NCI-H524 (cell line): ENCODE measurements at places on chromosomes 2 and 18.

DNA sequence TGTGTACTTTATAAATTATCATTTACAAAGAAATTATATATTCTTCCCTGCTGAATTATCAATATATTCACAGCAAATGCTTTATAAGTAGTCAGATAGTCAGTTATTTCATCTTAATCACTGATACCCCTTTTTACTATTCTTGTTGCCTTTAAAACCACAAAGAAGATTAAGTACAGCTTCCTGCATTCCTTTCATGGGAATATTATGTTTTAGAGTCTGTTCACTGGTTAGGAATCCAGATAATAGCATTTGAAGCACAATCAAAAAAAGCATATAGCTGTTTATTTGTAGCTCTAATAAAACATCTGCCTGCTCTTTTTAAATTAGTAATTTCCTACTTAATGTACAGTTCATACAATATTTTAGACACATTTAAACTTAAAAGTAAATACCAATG, 508.9 kb downstream of the FBXO15 start:
- DNase-seq = no peak

DNA sequence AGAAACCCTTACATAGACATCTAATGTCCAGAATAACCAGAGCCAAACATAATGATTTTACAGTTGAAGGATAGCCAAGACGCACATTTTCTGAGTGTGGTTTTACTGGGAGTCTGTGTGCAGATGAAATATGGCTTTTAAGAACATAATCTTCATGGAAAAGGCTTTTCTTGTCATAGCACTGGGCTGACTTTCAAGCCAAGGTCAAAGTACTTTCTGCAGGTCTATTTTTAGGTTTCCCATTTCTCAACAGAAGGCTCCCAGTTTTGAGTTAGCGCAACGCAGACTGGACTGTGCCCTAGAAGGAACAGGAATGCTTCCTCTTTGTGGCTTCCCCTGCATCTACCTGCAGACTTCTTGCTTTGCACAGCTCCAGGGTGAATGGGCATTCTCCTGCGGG, 92.3 kb upstream of the UPP2 start:
- DNase-seq = no peak

- DNase-seq = no peak
Measured at GRCh38 chr2:34408100-34408499, 809.0 kb upstream of the FAM98A start.

- no peak for DNase-seq
Measured at GRCh38 chr2:109226128-109226527, 97.1 kb downstream of the SH3RF3 start.

DNA sequence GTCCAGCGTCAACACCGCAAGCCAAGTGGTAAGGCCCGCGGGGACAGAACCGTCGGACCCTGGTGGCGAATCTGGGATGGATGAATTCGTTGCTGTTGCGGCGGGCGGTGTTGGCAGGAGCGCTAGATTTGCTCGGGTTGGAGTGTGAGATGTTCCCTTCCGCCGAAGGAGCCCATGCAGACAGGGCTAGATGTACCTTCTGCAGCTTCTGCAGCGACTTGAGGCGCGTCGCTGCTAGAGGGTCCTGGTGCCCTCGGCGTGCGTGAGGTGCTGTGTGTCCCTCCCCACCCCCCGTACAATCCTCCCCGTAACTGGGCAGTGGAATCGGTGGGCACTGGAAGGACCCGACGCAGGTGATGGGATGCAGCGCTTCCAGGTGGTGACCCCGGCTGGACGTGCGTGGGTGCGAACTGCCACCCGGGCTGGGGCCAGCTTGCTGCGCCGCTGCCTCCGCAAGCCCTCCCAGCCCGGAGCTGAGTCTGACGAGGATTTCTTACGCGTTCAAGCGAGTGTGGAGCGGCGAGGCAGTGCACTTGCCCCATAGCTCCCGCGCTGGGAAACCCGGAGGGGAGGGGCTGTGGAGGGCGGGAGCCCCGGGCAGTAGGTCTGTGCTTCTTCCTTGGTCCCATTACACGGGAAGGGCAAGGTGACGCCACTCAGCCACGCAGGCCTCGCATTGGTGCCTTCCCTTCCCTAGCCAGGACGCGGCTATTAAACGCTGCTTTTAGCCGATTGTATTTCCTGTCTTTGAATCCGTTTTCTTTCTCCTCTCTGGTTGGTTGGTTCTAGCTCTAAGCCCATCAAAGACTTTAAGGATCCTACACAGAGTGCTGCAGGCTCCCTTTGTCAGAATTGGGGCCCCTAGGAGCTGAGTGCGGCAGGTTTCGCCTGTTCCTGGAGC, 34.2 kb downstream of the CHRNA1 start:
- DNase-seq = peak; percentile 45

- no peak for DNase-seq
Measured at GRCh38 chr2:54770676-54771075, 47.2 kb downstream of the EML6 start.

GRCh38 chr18:23671564-23671963, 8.9 kb upstream of the ANKRD29 start:
- no peak for DNase-seq

DNA sequence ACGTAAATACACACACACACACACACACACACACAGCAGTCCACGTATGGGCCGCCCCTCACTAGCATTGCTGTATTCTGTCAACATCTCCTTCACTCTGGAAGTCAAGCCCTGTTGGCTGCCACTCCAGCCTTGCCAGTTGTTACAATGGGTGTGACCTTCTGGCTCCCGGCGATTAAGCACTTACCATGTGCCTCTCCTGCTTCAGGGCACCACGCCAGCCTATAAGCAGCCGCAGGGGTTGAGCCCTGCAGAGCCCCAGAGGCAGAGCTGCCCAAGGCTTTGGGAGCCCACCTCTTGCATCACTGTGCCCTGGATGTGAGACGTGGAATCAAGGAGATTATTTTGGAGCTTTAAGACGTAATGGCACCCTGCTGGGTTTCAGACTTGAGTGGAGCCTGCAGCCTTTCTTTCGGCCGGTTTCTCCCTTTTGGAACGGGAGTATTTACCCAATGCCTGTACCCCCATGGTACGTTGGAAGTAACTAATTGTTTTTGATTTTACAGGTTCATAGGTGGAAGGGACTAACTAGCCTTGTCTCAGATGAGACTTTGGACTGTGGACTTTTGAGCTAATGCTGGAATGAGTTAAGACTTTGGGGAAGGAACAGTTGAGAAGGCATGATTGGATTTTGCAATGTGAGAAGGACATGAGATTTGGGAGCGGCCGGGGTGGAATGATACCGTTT, 54.5 kb upstream of the ROCK2 start:
- peak; percentile 98 for DNase-seq

GRCh38 chr2:120379916-120380893, 34.3 kb downstream of the INHBB start:
- no peak for DNase-seq

- DNase-seq = no peak
Measured at GRCh38 chr2:229453230-229453629, 182.1 kb upstream of the PID1 start.

- peak; percentile 97 for DNase-seq
Measured at GRCh38 chr18:34224423-34225217, at the start of gene NOL4. Gene NOL4 (minus strand): TSS chr18:34224913. CDS start chr18:34223253, 1,660 bp downstream.

DNA sequence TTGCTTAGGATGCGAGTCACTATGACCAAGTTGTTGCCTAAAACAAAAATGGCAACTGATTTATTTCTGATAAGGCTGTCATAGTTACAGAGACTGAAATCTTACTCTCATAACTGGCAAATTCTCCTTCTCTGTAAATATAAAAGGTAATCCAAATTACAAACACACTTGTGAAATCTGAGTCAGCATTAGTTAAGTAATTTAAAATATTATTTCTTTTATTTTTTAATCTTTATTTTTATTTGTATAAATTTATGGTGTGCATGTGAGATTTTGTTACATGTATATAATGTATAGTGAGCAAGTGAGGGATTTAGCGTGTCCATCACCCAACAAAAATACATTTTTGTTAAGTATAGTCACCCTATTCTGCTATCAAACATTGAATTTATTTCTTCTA, 1342.8 kb upstream of the TMEFF2 start:
- no peak for DNase-seq

DNA sequence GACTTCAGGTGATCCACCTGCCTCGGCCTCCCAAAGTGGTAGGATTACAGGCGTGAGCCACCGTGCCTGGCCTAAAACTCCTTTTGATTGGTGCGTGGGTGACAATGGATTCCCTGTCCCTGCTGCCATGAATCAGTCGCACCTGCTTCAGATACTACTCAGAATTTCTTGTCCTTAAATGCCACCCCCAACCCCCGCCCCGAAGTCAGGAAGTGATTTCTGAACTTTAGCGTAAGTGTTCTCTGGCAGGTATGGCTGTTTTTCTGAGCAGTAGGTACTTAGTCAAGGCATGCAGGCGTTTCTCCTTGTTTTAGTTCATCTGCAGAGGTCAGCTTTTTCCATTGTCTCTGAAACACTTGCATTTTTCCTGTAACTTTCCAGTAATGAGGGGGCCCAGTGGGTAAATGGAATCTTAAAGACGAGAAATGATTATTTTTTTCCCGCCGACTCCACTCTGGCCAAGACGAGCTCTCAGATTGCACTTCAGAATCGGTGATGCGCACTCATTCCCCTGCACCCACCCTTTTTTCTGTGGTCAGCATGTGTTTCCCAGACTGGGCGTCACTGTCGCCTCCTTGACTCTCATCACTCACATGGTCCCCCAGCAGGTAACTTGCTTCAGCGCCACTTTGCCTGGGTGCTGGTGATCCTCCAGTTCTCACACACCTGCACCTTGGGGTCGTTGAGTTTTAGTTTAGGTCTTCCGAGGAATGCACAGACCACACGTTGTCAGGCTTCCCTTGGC, 179.7 kb downstream of the GBX2 start:
- no peak for DNase-seq

GRCh38 chr2:100137866-100138570, 4.4 kb downstream of the AFF3 start:
- DNase-seq = no peak

DNA sequence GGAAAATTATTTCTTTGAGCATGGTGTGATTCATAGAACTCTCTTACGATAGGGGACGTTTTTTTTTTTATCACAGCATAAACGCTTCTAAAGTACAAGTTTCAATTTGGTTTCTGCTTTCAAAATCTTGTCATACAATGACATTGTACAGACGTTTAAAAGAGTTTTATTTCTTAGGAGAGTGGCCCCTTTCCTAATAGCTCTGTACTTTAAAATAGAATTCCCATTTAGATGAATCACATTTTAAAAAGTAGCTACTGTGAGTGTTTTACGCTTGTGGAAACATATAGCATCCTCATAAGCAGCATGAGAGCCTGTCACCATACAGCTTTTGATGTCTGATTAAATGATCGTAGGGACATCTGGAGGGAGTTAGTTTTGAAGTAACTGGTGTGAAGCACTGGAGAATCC, 510.9 kb downstream of the PARD3B start:
- no peak for DNase-seq

- no peak for DNase-seq
Measured at GRCh38 chr2:85405201-85406059, 4.7 kb downstream of the CAPG start.

DNA sequence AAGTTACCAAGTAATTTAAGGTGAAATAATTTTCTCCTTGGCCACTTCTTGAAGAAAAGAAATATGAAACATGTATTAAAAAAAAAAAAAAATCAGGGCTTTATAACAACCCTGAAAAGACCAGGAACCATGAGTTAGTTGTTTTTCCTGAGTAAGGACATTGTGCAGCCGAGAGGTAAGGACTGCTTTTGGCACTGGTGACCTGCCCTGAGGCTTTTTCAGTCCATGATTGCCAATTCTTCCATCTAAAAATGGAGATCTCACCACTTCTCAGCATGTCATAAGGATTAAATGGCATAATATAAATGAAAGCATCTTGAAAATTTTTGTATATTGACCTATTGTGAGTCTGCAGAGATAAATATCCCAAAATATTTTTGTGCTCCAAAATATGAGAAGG, 244.3 kb downstream of the NRXN1 start:
- no peak for DNase-seq
